NCI-H524 treated with DMSO at 0.1 percent for 48 hours (cell line): ENCODE measurements at places on chromosomes 12 and 14.

- DNase-seq, result no peak
Observed at GRCh38 chr14:76380991-76381390, 5.1 kb downstream of the ESRRB start.

DNA sequence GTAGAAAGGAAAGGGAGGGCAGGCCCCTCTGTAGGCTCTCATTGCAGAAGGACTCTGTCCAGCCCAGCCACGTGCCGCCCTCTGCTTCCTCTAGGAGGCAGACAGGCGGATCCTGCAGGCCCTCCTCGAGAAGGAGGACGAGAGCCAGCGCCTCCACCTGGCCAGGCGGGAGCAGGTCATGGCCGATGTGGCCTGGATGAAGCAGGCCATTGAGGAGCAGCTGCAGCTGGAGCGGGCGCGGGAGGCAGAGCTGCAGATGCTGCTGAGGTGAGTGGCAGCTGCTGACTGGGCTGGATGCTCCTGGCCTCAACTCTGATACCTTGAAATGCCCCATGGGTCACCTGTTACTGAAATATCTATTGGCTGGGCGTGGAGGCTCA is 10.9 kb downstream of the TCHP start:
- DNase-seq, result no peak

- no peak for DNase-seq
Observed at GRCh38 chr14:57863471-57863870, 2.4 kb downstream of the SLC35F4 start.

DNA sequence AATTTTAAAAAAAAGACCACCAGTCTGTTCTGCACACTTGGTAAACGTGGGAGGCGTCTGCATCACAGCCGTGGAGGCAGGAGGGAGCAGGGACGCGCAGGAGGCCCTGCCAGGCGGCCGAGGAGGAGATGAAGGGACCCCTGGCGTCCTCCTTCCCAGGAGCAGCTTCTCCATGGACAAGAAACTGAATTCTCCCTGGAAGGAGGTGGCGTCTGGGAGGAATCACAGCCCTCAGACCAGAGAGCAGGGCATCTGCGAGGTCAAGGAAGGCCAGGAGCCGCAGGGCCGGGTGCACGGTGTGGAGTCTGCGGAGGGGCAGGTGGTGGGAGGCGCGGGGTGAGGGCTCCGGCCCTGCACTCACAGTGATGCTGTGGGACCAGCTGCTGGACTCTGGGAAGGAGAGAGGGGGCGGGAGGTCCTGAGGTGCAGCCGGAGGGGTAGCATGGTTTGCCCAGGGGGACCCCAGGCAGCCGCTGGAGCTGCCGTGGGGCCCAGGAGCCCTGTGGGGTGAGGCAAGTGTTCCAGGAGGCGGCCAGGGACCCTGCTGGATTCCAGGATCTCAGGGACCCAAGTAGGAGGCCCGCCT is 73.5 kb upstream of the GALNT9 start:
- DNase-seq, result no peak

- no peak for DNase-seq
Observed at GRCh38 chr12:71662849-71663560, 643 bp downstream of the ZFC3H1 start.

- peak; percentile 72 for DNase-seq
Observed at GRCh38 chr12:117333331-117333881, 28.0 kb downstream of the NOS1 start.

DNA sequence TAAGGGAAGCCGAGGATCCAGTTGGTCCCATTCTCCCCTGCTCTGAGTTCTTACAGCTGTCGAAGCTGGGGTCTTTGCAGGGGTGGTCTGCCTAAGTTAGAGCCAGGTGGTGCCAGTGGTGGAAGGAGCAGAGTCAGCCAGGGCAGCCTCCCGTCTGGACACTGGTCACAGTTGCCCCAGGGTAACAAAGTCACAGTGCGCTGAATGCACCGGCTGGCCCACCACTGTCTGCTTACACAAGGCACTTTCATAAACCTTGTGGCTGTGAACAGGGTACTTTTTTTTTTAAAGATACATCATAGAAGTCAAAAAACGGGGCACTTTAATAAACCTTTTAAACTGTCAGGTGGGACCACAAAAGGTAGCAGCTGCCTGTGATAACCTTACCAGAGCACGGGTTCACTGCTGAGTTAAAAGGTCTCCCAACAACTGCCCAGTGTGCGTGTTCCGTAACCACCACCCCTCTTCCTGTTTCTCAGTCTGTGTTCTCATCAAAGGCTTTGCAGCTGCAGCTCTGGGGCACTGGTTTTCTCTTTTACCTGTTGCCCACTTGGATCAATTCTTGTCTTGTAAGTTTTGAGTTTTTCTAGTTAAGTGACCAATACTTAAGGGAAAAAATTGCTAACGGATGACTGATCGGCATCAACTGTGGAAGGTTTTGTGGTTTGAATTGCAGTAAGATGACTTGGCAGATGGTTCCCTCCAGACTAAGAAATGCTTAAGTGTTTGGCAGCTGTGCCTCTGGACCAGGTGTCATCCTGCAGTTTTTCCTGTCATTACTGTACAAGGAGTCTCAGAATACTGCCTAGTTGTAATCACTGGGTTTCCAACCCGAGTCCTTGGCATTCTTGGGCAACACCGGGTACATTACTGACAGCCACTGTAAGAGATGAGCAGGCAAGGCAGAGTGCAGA is 55.9 kb downstream of the DYNC1H1 start:
- peak; percentile 95 for DNase-seq

- peak; percentile 16 for DNase-seq
Observed at GRCh38 chr12:121334513-121335343, 17.5 kb downstream of the ANAPC5 start.
